Activated CD4-positive, alpha-beta T cell treated with anti-CD3 and anti-CD28 coated beads, Interleukin-2, amount 10 ng/mL, durations not matched to agents 24 days and 14 days (primary cell): ENCODE measurements at places on chromosomes 7 and 10. TPM values are rescaled to one million over a fixed set of nuclear protein-coding genes. Genes with fewer than 3 reads are reported as not detected.

The AGBL3 gene
- total RNA-seq, result 2.0 and 3.4 TPM in 2 replicates

The PRR15 gene
- total RNA-seq, result not detected in 2 replicates

The RPEL1 gene
- not detected in 2 replicates for total RNA-seq

The EPO gene
- 0.40 TPM in 1 of 2 replicates, not detected in the other for total RNA-seq

The LEP gene
- total RNA-seq, result not detected in 2 replicates

The FAM107B gene
- total RNA-seq, result 103 and 113 TPM in 2 replicates

The LRGUK gene
- 0.12 and 0.16 TPM in 2 replicates for total RNA-seq

The CYP3A4 gene
- not detected in 2 replicates for total RNA-seq

The SLC18A2 gene
- total RNA-seq, result not detected in 2 replicates

DNA sequence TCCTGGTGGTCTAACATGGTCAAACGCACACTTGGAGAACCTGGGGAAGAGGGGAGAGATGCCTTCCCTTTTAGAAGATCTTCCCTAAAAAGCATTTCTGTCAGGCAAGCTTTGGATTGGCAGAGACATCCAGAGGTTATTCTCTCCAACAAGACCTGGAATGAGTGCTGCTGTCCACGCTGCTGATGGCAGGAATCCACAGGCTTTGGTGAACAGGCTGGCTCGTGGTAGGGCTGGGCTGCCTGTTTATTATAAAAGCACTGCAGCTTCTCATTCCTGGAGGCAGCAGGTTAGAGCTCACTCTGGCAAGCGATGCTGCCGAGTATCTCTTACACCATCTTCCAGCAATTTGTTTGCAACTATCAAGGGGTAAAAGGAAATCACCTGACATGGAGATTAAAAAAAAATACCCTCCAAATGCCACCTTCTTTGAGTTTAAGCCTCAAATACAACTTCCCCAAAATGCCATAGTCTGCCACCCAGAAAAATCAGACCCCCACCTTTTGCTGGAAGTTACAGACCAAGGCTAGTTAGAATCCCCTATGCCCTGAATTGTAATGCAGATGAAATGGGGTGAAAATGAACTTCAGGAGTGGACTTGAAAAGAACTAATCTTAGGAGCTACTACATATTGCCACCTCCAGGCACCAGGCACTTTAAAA is 152.1 kb upstream of the KMT2E start:
- DNase-seq, result no peak
- no peaks in the 10 kb centered on the region for H3K36me3 ChIP-seq
- peaks cover 13% of the 10 kb centered on the region for H3K27me3 ChIP-seq
- peaks cover 14% of the 10 kb centered on the region for H3K4me1 ChIP-seq
- H3K4me3 ChIP-seq, result no peak overlapping the region

GRCh38 chr7:23293500-23294073 is 5.6 kb upstream of the MALSU1 start:
- no peaks in the 10 kb centered on the region for H3K36me3 ChIP-seq
- H3K27ac ChIP-seq, result no peak overlapping the region
- H3K27me3 ChIP-seq, result no peaks in the 10 kb centered on the region

DNA sequence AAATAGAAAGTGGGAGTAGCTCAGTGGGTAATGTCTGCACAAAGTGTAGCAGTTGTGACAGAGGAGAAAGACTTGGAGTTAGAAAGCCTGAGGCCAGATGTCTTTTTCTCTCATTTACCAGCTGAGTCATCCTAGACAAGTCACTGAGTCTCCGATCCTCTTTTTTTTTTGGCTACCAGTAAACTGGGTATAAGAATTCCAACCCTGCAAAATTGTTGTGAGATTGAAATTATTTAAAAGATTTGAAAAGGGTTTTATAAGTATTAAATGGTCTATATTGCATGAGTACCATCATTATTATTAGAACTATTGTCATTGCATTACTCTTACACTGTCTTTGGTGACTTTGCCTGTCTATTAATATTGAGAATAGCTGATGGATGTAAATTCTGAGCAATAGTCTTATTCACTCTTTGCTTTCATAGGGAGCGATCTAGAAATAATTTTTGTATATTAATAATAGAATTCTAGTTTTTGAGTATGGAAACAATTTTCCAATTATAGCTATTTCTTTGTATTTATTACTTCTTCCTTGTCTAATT is 74.0 kb downstream of the ARID5B start:
- H3K27me3 ChIP-seq, result no peaks in the 10 kb centered on the region
- peaks cover 59% of the 10 kb centered on the region for H3K36me3 ChIP-seq
- peaks cover 34% of the 10 kb centered on the region for H3K4me1 ChIP-seq
- DNase-seq, result no peak
- no peak overlapping the region for H3K4me3 ChIP-seq

DNA sequence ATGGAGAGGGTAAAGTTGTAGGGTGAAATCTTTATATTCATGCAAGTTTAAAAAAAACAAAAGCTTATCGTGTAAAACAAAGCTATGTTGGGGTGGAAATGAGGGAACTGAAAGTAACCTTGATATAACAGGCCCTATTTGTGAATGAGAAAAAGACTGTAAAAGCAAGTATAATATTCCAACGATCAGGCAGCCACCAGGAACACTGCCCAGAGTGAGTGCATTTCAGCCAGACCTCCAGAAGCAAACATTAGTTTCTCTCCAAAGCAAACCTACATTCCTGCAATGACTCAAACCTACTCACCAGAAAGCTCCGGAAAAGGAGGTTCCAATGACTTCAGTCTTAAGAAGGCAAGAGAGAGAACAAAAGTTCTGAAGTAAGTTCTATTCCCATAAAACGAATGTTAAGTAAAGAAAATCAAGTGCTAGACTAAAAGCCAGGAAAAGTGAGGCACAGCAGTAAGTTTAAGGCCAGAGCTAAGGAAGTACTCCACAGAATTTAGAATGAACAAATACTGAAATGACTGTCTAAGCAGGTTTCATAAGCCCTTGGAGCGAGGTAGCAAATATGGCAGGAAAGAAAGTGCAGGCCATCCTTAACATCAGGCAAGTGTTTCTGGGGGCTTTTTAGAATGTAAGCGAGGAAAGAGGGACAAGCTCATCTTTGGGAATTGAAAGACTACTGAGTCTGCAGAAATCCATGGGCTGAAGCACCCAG is 493.1 kb downstream of the XPNPEP1 start:
- H3K27ac ChIP-seq, result no peak overlapping the region
- no peaks in the 10 kb centered on the region for H3K36me3 ChIP-seq
- H3K4me1 ChIP-seq, result no peaks in the 10 kb centered on the region
- DNase-seq, result no peak

DNA sequence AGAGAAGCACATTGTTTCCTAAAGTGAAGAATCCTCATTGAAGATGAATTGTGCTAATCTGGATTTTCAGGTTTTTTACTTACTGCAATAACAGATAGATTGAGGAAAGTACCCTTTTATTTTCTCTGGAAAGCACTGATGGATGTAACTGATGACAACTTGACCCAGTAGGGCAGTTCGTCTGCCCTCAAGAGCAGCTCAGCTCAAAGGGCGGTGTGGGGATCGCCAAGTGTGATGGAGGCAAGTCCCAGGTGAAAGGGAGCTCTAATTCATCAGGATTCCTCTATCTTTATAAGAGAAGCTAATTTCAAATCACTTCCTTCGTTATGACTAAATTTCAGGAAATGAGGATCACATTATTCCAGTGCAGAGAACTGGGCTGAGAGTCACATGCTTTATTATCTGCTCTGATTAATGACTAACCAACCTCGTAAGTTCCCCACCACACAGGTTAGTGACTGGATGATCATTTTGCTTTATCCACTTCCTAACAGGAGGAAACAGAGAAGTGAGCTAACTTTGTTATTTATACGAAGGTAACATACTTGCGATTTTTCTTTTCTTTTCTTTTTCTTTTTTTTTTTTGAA is 98.8 kb downstream of the PFKFB3 start:
- H3K36me3 ChIP-seq, result peaks cover 29% of the 10 kb centered on the region
- H3K4me3 ChIP-seq, result no peak overlapping the region
- no peaks in the 10 kb centered on the region for H3K27me3 ChIP-seq
- H3K4me1 ChIP-seq, result peaks cover 36% of the 10 kb centered on the region

- H3K4me3 ChIP-seq, result no peak overlapping the region
- no peaks in the 10 kb centered on the region for H3K36me3 ChIP-seq
- DNase-seq, result no peak
- H3K27me3 ChIP-seq, result peaks cover 26% of the 10 kb centered on the region
Measured at GRCh38 chr7:127644484-127644883, 7.5 kb upstream of the SND1 start.

DNA sequence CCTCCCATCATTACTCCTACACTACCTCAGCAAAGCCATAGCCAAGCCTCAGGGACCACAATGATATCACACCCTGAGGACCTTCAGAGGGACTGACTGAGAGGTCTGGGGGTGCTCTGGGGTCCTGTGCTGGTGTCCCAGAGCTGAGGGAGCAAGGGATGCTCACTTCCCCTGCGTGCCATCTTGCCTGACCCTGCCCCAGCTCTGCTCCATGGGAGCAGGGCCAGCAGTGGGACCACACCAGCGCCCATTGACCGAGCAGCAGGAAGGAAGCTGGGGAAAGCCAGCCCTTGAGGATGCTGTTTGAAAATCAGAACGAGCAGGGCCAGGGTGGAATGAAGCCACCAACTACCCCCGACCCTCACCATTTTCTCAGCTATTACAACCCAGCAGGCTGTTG is 103.0 kb downstream of the PARP12 start:
- H3K27ac ChIP-seq, result no peak overlapping the region
- H3K27me3 ChIP-seq, result peaks cover 9% of the 10 kb centered on the region
- no peaks in the 10 kb centered on the region for H3K4me1 ChIP-seq

DNA sequence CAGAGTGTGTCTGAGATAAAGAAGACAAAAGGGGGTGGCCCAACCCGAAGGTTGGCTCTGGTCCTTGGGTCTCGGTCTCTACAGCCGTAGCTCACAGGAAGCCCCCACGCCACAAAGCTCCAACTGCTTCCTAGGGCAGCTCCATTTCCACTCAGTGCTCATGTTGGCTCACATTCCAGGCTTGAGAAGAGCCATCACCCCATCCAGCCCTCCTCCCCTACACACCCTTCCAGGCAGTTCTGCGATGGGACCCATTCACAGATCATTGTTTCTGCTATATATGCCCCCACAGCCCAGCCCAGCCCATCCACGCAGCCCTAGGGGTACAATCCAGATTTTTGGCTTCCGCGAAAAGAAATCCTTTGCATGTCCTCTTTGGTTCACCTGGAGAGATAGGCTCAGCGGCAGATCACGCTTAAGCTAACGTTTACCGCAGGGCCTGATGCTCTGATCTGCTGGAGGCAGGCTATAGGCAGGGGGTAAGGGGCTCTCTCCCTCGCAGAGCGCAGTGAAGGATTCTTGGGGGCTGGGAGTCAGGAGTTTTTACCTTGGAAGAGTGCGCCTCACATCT is 6.2 kb upstream of the HOXA11 start:
- no peak for DNase-seq
- no peak overlapping the region for H3K27ac ChIP-seq
- no peak overlapping the region for H3K4me3 ChIP-seq
- no peaks in the 10 kb centered on the region for H3K36me3 ChIP-seq
- peaks cover 5% of the 10 kb centered on the region for H3K4me1 ChIP-seq

GRCh38 chr10:101014966-101015581 is 15.5 kb downstream of the LZTS2 start:
- peaks cover 30% of the 10 kb centered on the region for H3K4me1 ChIP-seq
- no peak overlapping the region for H3K4me3 ChIP-seq
- H3K36me3 ChIP-seq, result no peaks in the 10 kb centered on the region
- H3K27ac ChIP-seq, result no peak overlapping the region
- peaks cover 40% of the 10 kb centered on the region for H3K27me3 ChIP-seq

DNA sequence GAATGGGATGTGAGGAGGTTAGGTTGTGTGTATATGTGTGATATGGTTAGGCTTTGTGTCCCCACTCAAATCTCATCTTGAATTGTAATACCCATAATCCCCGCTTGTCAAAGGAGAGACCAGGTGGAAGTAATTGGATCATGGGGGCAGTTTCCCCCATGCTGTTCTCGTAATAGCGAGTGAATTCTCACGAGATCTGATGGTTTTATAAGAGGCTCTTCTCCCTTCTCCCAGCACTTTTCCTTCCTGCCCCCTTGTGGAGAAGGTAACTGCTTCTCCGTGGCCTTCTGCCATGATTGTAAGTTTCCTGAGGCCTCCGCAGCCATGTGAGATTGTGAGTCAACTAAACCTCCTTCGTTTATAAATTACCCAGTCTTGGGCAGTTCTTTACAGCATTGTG is 47.3 kb downstream of the NPVF start:
- DNase-seq, result no peak
- H3K4me1 ChIP-seq, result peaks cover 14% of the 10 kb centered on the region
- H3K27ac ChIP-seq, result peak overlapping the region; percentile 51
- H3K27me3 ChIP-seq, result peaks cover 13% of the 10 kb centered on the region
- peak overlapping the region; percentile 84 for H3K4me3 ChIP-seq

DNA sequence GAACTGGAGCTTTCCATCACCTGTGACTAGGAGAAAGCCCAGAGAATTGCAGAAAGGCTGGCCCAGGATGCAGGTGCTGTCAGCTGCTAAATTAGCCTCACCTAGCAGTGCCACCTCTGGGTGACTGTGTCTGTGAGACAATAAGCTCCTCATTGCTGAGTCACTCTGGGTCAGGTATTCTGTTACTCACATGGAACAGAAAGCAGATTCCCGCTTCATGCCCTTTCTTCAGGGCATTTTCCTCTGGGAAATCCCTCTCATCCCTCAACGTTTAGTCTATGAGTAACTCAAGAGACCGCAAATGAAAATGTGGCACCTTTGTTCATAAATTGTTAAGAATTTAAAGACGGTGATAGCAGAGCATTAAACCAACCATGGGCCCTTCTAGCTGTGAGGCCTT is 184.0 kb downstream of the ADAM12 start:
- no peaks in the 10 kb centered on the region for H3K4me1 ChIP-seq
- no peaks in the 10 kb centered on the region for H3K36me3 ChIP-seq
- H3K27me3 ChIP-seq, result no peaks in the 10 kb centered on the region
- no peak for DNase-seq

DNA sequence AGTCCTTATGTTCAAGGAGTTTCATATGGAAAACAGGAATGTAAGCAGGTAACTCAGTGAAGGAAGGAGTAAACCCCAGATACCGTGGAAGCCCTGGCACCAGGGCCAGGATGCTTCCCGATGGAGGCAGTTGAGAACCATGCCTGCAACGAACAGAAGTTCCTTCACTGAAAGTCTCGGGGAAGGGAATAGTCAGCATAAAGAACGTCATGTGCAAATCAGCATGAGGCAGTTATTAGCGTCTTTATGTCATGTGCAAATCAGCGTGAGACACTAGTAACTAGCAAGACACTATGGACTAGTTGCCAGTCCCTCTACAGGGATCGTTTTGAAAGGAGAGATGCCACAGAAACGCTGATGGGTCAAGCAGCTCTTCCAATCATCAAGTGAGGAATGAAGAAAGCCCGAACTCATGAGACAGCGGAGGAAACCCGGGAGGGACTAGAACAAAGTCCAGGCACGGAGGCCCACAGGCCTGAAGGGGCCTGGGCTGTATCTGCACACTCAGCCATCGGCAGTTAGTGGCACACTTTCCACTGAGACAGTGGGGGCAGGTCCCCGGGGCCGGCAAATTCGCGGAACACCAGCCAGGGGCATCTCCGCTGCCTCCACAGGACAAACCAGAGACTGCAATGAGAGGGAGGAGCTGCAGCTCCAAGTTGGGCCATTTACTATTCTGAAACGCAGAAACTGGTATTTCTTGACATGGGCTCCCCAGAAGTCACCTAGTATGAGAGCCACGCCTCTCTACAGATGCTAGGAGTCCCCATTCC is 109.6 kb downstream of the SFMBT2 start:
- H3K4me1 ChIP-seq, result peaks cover 27% of the 10 kb centered on the region
- no peak overlapping the region for H3K4me3 ChIP-seq
- no peak overlapping the region for H3K27ac ChIP-seq
- H3K27me3 ChIP-seq, result no peaks in the 10 kb centered on the region
- no peak for DNase-seq
